Stimulated activated CD8-positive, alpha-beta memory T cell treated with anti-CD3 and anti-CD28 coated beads, Interleukin-4, amount 100 ng/mL, for 48 hours (primary cell): ENCODE measurements at places on chromosomes 4 and X.

DNA sequence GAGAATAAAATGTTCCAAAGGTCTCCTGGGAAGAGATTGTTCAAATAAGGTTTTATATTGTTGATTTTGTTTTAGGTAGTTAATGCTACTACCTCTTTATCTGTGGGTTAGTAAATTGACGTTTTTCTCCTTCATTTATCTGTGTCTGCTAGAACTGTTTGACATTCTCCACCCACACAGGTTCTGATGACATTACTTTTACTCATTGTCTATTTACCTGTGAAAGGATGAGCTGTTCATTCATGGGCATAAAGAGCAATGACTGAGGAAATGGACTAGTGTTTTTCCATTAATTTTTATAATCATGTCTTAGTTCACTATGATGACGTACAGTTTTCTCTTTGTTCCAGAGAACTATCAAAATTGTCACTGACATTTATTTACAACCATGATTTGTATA, 75.6 kb downstream of the CPE start:
- DNase-seq: no peak

GRCh38 chr4:42359711-42360110, 37.6 kb upstream of the SHISA3 start:
- no peak for DNase-seq

- no peak for DNase-seq
Observed at GRCh38 chr4:184165291-184165690, 52.4 kb downstream of the ENPP6 start.

GRCh38 chrX:1242891-1243402, 25.7 kb upstream of the CSF2RA start:
- peak; percentile 65 for DNase-seq

DNA sequence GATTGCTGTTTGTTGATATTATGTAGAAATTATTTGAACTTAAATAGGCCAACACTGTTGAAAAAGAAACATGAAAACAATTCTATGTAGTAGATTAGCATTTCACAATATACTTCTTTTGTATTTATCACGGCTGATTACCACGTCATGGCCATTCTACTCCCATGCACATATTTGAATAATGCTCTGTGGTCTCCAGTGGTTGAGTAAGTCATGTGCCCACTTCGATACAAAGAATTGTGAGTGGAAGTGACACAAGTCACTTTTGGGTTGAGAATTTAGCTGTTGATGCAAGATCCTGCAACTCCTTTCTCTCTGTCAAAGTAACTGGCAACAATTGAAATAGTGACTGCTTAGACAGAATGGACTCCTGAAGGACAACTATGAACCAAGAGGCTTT, 6.7 kb upstream of the FSTL5 start:
- DNase-seq: no peak

- no peak for DNase-seq
Observed at GRCh38 chr4:185932491-185932890, 120.5 kb upstream of the SORBS2 start.
